ENCODE measurements at places on chromosomes 7 and 10.

DNA sequence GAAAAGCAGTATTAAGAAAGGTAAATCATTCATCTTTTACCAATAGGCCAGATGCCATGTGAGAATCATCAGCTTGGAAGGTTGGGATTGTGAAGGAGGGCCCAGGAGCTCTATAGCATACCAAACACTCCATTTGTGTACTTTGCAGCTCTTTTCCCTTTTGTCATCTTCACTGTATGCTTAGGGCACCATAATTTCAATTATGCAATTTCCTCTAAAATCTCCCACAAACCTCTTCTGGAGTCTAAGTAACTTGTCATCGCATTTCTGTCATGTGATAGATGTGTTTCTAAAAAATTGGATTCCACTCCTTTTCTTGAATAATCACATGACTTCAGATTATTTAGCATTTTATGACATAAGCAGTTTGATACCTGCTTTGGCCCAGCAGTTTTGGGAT, 17.9 kb downstream of the RPP30 start:
- no peak for DNase-seq

DNA sequence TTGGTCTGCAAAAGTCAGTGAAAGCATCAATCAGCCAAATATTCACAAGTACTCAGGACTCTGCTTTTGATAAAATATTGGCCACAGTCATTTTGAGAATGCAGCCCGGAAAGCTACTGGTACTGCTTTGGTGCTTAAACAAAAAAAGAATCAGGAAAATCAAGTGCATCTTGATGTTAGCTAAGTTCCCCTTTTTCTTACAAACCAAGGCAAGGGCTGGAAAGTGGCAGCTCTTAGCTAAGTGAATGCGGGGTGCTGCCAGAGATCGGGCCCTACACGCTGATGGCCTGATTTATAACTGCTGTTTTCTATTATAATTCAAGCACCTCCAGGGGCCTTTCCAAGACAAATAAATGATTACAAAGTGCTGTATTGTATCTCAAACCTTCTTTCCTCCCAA, 136.8 kb upstream of the MGMT start:
- no peak for DNase-seq

DNA sequence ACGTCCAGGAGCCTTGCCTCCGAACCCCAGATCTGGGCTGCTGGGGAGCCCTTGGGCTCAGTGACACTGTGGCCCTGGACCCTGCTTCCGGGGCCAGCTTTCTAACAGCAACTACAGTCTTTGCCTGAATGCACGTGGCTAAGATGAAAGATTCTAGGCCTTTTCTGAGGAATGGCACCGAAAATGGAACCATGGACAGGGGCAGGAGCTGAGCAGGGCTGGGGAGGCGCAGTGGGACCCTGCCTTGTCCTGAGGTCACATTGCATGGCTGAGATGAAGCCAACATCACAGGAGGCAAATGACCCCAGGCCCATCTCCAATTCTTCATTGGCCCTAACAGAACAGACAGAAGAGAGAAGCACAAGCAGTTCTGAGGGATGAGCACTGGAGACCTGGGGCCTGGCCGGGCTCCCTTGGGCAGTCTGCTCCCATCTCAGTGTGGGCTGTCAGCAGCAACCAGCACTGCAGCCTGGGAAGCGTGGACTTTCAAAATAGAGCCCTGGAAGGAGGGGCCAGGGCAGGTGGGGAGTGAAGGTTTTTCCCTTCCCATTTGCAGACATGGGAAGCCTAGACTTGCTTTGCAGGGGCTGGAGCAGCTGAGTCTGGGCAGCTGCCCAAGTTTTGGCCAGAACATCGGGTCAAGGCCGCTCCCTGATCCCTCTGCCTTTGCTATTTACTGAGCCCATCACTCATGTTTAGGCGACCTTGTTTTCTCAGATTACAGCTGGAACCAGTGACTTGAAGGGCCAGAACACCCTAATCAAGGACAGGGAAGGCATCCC, 114.4 kb upstream of the TCERG1L start:
- peak; percentile 19 for DNase-seq

DNA sequence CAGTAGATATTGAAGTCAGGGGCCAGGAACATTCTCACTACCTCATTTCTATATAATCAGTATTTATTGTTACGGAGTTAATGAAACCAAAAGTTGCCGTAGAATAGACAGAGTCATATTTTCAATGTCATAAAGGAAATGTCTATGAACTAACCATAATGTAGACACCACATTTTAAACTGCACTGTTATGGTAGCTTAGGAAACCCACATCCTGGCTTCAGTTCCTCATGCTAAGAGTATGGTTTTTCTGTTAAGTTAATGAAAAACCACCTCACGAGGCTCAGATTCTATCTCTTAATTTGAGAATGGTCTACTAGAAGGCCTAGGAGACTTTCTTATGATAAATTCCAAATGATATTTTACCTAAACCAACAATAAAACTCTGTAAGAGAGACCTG, 166.5 kb downstream of the TMEM26 start:
- DNase-seq: no peak

- peak; percentile 65 for DNase-seq
These were observed 613 bp downstream of the USP6NL start for GRCh38 chr10:11610826-11611247.

GRCh38 chr7:147658392-147658967, 932.1 kb upstream of the C7orf33 start:
- no peak for DNase-seq

DNA sequence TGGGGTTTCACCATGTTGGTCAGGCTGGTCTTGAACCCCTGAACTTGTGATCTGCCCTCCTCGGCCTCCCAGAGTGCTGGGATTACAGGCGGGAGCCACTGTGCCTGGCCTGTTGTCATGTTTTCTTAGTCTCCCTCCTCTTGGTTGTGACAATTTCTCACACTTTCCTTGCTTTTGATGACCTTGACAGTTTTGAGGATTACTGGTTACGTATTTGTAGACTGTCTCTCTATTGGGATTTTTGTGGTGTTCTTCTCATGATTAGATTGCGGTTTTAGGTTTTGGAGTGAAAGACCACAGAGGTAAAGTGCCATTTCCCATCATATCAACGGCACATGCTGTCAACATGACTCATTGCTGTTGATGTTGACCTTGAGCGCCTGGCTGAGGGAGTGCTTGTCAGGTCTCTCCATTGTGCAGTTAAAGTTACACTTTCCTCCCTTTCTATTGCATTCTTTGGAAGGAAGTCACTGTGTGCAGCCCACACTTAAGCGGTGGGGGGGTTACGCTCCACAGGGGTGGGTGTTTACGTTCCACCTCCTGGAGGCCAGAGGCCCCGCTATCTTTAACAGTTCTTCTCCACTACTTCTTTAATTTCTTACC, 10.8 kb downstream of the NEURL1 start:
- DNase-seq: peak; percentile 57

DNA sequence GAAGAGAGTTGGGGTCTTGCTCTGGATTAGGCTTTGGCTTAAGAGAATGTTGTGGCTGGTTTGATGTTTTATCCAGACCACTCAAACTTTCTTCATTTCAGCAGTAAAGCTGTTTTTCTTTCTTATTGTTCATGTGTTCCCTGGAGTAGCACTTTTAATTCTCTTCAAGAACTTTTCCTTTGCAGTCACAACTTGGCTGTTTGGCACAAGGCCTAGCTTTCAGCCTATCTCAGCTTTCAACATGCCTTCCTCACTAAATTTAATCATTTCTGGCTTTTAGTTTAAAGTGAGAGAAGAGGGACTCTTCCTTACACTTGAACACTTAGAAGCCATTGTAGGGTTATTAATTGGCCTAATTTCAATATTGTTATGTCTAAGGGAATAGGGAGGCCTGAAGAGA, 18.1 kb downstream of the CCDC126 start:
- DNase-seq: no peak

GRCh38 chr10:71856619-71857018, 5.6 kb upstream of the PSAP start:
- peak; percentile 3 for DNase-seq

DNA sequence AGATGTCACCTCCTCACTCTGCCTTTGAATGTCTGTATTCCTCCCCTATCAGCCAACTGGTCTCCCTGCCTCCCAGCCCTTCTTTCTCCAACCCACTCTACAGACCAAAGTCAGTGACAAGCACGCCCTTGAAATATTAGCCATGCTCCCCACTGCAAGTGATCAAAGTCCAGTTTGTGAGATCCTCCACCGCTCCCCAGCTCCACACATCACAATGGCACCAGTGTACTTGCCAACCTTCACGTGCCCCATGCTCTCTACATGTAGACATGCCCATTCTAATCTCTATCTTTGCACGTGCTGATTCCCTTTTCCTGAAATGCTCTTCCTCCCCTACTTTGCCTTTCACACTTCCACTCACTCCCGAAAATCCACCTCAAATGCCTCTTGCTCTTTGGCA, 150.9 kb downstream of the GRID1 start:
- DNase-seq: no peak

GRCh38 chr10:17357781-17358180, 96.6 kb downstream of the ST8SIA6 start:
- DNase-seq: no peak

- no peak for DNase-seq
These were observed 54.3 kb downstream of the INSYN2A start for GRCh38 chr10:127142136-127142535.

DNA sequence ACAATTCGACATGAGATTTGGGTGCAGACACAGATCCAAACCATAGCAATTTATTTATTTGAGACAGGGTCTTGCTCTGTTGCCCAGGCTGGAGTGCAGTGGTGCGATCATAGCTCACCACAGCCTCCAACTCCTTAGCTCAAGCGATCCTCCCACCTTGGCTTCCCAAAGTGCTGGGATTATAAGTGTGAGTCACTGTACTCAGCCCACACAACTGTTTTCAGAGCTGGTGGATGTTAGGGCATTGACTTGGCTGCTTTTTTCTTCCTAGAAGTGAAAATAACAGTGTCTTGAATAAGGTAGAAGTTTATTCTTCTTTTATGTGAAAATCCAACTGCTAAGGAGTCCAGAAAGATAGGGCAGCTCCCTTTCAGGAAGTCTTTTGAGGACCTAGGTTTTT, 132.1 kb downstream of the CCDC3 start:
- no peak for DNase-seq

DNA sequence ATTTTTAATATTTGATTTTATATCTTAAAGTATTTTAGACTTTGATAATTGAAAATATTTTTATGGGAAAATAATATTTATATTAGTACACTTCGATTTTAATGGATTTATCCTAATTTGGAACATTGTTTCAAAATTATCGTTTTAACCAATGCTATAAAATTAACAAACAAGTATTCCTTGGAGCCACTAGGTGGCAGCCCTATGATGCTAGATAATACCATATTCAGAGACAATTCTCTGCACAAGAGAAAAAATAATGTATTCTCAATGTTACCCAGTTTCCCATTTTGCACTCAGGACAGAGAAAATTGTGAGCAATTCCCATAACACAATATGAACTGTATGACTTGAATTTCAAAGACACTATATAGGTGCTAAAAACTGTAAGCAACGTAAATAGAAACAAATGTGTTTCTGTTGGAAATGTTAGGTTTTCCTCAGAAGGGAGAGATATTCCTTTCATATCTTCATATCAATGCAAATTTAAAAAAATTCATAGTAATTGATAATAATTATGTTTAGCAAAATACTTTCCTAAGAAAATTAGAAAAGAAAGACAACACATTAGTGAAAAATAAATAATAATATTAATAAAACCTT, 237.8 kb downstream of the SEMA3E start:
- no peak for DNase-seq

GRCh38 chr10:11758527-11759236, 16.5 kb downstream of the ECHDC3 start:
- DNase-seq: no peak

GRCh38 chr10:18254692-18255091, 114.5 kb downstream of the CACNB2 start:
- DNase-seq: no peak

- no peak for DNase-seq
These were observed 9.4 kb upstream of the HPS1 start for GRCh38 chr10:98456043-98456570.

DNA sequence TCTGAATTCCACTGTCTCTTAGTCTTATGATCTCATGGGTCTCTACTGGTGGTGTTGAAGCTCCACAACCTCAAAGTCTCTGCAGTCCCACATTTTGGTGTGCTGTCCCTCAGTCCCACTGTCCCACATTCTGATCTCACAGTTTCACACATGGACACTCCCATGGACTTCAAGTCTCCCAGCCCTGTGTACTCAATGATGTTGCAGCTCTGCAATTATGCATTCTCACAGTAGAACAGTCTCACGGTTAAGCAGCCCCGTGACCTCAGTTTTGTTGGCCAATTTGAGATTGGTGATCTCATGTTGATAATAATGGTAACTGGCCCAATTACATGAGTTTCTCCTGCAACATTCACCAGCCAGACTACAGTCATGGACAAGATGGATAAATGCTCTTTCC, 109.4 kb downstream of the ODAD2 start:
- DNase-seq: no peak

- DNase-seq: no peak
These were observed 219.0 kb downstream of the CACNA2D1 start for GRCh38 chr7:82224529-82224928.

DNA sequence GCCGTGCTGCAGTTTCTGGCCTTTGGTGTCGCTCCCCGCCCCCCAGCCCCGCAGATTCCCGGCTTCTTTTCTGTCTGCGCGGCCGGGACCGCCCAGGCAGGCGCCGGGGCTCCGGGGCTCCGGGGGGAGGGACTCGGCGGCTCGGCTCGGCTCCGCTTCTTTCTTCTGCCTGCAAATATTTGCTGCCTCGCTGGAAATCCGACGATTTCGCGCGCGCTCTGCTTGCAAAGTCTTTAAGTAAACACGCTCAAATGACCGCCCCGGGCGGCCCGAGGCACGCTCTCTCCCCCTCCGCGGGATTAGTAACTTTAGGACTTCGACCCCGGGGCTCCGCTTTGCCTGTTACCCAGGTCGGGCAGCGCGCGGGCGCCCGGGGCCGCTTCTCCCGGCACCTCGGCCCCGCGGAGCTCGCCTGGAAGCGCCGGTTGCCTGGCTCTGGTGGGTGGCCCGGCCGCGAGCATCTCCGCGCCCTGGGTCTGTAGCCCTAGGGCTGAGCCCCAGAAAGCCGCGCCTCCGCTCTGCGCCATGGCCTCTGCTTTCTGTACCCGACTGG, 3.9 kb upstream of the GATA3 start:
- no peak for DNase-seq

GRCh38 chr7:77425101-77426051, 9.2 kb upstream of the GSAP start:
- no peak for DNase-seq

DNA sequence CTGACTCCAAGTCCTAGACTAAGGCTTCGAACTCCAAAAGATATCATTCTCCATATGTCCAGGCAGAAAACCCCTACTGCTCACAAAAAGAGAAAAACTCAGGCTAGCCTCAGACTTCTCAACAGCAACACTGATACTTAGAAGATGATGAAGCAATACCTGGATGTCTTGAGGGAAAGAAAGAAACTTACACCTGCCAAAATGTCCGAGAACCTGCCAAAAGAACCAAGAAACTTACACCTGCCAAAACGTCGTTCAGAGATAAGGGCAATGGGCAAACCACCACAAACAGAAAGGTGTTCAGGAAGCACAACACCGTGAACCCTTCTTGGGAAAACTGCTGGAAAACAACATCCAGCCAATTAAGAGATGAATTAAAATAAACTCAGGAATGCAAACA, 15.3 kb downstream of the ABLIM1 start:
- DNase-seq: no peak

GRCh38 chr10:56472978-56473377, 111.9 kb upstream of the ZWINT start:
- DNase-seq: no peak

Measured in pancreas (tissue), 10 donors.